ENCODE measurements at places on chromosomes 2 and 18.

GRCh38 chr2:119423108-119423444 lies 8.6 kb upstream of the TMEM37 start:
- DNase-seq: no peak

DNA sequence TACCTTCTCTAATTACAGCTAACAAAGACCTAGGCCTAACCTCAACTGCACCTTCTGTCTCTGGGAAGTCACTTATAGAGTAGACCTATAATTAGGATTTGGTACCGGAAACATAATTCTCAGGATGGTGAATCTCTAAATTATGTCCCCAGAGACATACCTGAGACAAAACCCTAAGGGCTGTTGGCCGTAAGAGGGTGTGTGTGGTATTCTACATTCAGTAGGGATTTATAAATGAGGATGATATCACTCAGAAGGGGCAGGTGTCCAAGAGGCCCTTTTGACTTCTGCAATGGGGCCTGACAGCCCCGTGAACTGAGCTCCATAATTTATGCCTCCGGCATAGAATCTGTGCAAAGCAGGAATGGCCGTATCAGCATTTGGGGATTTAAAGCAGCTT lies 13.5 kb upstream of the DARS1 start:
- no peak for DNase-seq

DNA sequence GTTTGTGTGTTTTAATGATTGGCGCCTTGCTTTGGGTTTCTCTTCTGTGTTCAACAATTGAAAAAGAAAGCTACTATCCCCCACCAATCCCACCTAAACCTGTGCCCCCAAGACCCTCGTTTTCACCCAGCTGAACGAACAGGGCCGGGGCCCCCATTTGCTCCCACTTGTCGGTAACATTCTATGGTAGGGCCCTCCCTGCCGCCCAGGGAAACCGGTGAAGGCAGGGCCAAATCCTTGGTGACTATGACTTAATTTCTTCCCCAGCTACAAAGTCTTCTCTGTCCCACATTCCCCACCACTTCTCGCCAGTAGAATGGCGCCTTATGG lies 598 bp upstream of the SNRNP200 start:
- no peak for DNase-seq

DNA sequence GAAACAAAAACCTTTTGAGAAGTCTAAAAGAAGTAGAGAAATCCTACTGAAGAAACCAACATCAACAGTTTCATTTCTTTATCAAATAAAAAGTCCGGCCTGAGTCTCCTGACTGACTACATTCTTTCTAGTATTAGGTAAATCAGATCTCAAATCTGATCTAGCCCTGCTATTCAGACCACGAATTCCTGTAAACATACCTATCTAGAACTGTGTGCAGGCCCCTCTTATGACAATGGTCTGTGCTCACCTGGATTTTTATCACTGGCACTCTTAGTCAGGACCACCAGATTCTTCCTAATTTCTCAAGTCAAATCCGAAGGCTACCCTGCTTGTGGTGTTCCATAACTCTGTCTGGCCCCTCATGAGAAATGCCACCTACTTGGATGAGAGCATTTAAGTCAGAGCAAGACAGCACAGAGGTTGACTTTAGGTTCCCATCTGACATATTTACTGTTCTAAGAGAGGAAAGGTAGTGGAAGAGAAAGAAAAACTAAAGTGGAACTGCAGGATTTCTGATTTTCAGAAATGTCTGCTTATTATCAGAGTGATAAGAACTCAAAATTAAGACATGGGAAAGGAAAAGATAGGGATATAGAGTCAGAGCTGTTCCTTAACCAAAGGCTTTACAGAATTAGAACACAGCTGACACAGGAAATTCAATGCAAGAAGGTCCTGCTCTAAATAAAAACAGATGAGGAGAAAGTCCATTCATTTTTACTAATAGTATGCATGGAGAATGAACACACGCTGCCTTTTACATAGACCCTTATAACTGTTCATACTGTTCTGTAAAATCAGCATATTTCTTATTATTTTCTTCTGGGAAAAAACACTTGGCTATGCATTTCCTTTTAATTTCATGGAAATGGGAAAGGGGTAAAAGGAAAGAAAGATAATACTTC lies 56.5 kb downstream of the SLC8A1 start:
- no peak for DNase-seq

GRCh38 chr2:18473241-18474181 lies 86.9 kb downstream of the RDH14 start:
- no peak for DNase-seq

DNA sequence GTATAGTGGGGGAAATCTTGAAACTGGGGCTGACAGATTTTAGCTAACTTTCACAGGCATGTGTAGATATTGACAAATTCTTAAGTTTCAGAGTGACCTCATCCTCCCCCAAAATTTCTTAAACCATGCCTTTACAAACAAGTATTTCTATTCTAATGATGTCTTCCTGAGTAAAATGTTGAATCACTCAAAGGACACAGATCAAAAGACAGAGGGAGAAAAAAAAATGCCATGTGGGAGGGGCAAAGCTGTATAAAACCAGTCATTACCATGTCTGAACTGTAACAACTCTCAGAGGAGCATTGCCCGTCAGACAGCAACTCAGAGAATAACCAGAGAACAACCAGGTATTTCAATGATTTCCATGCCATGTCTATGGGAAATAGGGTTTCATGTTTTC lies at the start of gene SERPINB2:
SERPINB2 (plus strand) TSS at position 282 of the 400 bp plus-strand sequence. CDS start 3,740 bp downstream, outside the sequence.
- DNase-seq: no peak
